ENCODE measurements at places on chromosomes 3 and 15.

GRCh38 chr15:98859149-98859548 is 148.4 kb downstream of the PGPEP1L start:
- DNase-seq = no peak

DNA sequence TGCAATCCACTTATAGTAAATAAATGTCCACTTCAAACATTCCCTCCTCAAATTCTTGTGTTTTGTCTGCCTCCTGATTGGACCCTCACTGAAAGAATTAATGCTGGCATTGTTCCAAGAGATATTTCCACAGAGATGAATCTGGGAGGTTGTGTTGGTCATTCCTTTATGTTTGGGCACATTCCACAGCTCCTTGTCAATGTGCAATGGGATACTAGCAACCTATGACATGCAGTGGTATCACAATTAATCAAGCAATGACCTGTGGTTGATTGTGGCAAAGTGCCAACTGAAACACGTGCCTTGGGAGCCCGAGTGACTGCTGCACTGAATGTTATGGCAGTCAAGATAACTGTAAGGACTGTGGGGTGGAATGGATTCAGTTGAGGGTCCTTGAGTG is 55.0 kb upstream of the SNRPN start:
- DNase-seq = no peak

- DNase-seq = no peak
Measured at GRCh38 chr3:157249606-157250005, 89.7 kb upstream of the CCNL1 start.

- no peak for DNase-seq
Measured at GRCh38 chr15:49301562-49301961, 121.5 kb upstream of the FGF7 start.
